ENCODE measurements at places on chromosomes 2 and 18. TPM values are rescaled to one million over a fixed set of nuclear protein-coding genes. Genes with fewer than 3 reads are reported as not detected.

ZBTB7C gene
- total RNA-seq = not detected

ITGB6 gene
- not detected for total RNA-seq

SLC4A5 gene
- not detected for total RNA-seq

ABHD1 gene
- 0.43 TPM for total RNA-seq

IL1R2 gene
- total RNA-seq = not detected

REG3G gene
- not detected for total RNA-seq

GRHL1 gene
- total RNA-seq = 0.14 TPM

ABCA12 gene
- not detected for total RNA-seq

SOS1 gene
- 22.0 TPM for total RNA-seq

TSHZ1 gene
- 0.31 TPM for total RNA-seq

KCNG3 gene
- 3.9 TPM for total RNA-seq

RNU2-63P gene
- not detected for total RNA-seq

- no peak for DNase-seq
Observed at GRCh38 chr2:26744953-26745352, 19.1 kb upstream of the SLC35F6 start.

DNA sequence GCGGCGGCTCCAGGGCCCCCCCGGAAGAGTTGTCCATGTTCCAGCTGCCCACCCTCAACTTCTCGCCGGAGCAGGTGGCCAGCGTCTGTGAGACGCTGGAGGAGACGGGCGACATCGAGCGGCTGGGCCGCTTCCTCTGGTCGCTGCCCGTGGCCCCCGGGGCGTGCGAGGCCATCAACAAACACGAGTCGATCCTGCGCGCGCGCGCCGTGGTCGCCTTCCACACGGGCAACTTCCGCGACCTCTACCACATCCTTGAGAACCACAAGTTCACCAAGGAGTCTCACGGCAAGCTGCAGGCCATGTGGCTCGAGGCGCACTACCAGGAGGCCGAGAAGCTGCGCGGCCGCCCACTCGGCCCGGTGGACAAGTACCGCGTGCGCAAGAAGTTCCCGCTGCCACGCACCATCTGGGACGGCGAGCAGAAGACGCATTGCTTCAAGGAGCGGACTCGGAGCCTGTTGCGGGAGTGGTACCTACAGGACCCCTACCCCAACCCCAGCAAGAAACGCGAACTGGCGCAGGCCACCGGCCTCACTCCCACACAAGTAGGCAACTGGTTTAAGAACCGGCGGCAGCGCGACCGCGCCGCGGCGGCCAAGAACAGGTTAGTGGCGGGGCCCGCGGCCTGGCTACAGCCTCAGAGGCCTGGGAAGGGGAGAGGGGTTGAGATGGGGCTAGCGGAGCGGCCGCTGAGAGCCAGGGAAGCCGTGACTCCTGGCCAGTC, 965 bp downstream of the SIX3 start:
- no peak for DNase-seq

GRCh38 chr2:216880509-216881184, 20.8 kb upstream of the TNP1 start:
- no peak for DNase-seq

- no peak for DNase-seq
Observed at GRCh38 chr2:45614871-45615415, 3.9 kb upstream of the SRBD1 start.

DNA sequence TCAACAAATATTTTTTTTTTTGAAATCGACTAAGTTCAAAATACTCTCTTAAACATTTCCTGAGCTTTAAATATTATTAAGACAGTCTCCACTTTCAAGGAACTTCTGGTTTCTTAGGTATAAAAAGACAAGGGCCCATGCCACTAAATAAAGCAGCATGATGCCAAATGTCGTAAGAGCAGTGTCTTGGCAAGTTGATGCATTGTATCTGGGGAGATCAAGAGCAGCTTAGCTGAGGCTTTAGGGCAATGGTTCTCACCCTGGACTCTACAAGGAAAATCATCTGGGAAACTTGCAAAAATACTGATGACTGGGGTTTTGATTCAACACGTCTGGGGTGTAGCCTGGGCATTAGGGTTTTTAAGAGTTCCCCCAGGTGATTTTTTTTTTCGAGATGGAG, 41.3 kb downstream of the COL4A3 start:
- DNase-seq = no peak

- no peak for DNase-seq
Observed at GRCh38 chr18:77876319-77876865, 626.7 kb downstream of the GALR1 start.

GRCh38 chr2:196613302-196613701, 26.2 kb upstream of the CCDC150 start:
- no peak for DNase-seq

DNA sequence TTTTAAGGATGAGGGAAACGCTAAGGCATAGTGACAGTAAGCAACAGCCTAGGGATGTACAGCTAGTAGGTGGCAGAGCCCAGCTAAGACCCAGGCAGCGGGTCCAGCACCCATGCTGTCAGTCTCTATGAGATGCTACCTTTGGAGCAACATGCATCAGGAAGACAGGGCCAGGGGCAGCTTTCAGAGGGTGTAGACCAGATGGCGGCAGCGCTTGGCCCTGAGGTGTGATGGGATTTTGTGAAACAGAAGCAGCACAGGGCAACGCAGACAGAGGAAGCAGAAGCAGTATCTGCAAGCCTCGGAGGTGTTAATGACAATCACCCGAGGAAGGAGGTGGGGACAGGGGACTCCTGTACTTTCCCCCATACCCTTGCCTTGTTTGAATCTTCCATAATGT, 43.2 kb downstream of the SDC1 start:
- no peak for DNase-seq

DNA sequence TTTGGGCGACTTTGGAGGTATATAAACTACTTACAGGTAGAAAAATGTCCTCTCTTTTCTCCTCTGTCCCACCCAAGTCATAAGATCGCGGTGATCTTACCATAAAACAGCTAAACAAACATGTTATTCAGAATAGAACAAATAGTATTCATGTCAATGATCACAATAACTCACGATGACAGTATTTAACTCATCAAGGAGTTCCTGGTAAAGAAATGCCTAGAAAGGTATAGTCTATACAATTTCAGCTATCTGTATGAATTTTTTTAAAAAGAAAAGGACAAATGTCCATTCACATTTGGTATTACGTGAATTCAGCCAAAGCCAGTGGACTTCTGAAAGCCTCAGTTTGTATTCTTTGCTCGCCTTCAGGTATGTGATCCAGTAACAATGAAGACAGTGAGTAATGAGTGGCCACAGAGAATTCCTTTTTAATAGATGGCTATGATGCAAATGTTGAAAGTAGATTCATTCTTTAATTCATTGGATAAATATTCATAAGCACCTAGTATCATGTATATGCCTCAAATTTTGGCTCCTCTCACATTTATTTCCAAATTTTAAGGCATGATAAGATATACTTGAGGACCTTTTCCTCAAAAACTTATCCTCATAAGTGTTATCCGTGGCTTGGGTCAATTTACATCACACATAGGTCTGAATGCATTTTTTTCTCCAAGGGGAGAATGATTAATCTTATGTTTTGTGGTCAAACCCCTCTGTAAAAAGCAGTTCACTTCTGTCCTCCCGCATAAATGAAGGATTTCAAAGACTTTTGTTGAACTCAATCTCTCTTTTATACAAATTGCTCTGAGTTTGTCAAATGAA, 20.3 kb downstream of the ABCB11 start:
- DNase-seq = no peak

DNA sequence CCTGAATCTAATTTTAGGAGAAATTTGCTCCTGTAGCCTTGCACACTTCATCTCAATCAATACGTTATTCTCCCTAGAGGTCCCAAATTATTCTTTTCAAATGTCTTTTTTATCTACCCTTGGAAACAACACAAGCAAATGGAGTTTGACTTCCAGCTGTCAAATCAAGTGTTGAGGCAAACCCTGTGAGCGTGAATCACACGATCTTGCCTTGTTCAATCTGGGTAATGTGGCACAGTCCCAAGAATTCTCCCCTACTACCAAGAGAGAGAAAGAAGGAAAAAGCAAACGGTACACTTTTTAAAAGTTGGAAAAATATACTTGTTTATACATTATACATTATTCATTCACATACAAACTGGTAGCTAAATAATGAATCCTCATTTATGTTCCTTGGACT, 2035.3 kb upstream of the CELF4 start:
- DNase-seq = no peak

GRCh38 chr18:9126337-9126736, 10.2 kb upstream of the ANKRD12 start:
- no peak for DNase-seq

DNA sequence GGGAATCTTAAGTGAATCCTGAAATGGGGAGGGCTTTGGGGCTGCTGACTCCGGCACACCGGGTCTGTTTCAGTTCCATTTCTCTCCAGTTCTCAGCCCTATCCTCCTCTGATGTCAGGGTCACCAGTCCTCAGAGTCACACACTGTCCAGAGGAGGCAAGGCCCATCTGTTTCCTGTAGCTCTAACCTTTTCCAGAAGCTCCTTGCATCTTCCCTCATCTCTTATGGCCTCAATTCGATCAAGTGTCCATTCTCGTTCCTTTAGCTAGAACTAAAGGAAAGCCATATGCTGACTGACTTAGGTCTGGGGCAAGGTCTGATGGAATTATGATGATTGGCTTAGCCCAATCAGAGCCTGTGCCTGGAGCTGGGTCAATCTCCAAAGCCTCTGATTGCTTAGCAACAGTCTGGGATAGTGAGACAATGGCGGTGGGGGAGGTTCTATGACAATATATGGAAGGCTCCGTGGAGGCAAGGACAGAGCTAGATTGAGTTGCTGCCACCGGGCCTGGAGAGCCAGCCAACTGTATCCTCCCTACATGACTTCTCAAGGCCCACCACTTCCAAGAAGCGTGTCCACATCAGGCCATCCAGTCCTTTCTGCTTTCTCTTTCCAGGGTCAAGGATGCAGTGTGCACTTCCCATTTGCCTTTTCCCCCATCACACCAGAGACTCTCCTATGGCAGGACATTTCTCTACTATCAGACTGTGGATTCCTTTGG, 5.2 kb downstream of the ANKRD53 start:
- DNase-seq = no peak

GRCh38 chr18:47983946-47984345, 53.5 kb upstream of the SMAD2 start:
- DNase-seq = peak; percentile 89

- no peak for DNase-seq
Observed at GRCh38 chr2:174635776-174636404, 38.3 kb upstream of the WIPF1 start.

DNA sequence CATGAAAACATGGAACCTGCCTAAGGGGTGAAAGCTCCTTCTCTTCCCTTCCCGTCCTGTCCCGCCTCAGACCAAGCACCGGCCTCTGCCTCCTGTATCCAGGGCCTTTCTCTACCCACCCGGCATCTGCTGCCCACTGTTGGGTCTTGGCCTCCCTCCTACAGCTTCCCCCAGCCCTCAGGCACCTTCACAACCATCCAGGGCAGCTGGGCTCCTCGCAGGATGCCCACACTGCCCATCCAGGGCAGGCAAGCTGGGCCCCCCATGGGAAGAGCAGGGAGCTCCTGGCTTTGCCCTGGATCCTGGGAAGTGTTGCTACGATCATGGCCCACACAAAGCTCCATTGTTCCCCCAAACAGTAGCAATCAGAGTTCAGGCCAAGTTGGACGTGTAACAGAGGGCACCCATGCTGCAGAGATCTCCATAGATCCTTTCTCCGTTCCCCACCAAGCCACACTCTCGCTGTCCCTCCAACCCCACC, 206.6 kb downstream of the NDUFA10 start:
- no peak for DNase-seq

- peak; percentile 67 for DNase-seq
Observed at GRCh38 chr2:154912215-154912614, 213.7 kb downstream of the KCNJ3 start.

DNA sequence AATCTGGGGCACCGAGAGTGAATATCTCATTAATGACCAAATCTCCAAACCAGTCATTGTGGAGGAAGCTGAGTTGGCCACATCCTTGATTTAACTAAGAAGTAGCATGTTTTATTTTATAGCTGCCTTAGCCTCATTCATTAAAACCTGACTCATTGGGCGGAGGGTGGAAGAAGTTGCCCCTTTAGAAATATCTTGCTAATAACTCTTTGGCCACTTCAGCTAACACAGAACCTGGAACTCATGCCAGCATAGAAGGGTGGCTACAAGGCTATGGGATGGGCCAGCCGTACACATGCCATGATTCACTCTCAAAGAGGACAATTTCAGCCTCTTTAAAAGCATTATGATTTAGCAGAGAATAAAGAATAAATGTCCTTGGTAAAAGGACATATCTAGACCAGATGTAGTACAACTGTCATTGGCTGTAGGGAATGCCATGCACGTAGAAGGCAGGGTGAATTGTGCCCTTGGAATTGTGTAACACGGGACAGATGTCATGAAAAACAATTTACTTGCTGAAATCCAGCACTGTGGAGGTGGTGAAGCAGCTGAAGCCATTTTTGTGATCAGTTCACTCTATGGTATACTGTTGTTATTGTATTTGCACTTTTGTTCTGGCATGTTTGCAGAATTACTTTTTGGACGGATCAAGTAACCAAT, 330.0 kb downstream of the PLCL1 start:
- DNase-seq = no peak

DNA sequence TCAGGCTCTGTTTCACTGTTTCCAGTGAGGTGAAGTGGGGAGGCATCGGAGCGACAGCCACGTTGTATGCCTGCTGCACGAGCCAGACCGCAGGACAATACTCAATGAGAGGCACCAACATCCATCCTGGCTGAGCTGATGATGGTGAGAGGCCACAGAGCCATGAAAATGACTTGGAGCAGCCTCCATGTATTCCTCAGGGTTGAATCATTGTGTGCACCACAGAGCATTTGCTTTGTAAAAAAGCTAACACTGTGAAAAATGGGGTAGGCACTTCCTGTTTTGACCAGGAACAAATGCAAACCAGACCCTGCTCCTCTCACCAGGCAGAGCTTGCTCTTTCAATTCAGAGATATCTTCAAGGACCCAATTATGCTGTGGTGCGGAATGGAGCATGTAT, 87.2 kb downstream of the LPIN1 start:
- DNase-seq = no peak

GRCh38 chr2:199777916-199778315, 73.1 kb downstream of the FTCDNL1 start:
- DNase-seq = no peak

- peak; percentile 53 for DNase-seq
Observed at GRCh38 chr18:36931106-36931505, 102.2 kb downstream of the KIAA1328 start.

DNA sequence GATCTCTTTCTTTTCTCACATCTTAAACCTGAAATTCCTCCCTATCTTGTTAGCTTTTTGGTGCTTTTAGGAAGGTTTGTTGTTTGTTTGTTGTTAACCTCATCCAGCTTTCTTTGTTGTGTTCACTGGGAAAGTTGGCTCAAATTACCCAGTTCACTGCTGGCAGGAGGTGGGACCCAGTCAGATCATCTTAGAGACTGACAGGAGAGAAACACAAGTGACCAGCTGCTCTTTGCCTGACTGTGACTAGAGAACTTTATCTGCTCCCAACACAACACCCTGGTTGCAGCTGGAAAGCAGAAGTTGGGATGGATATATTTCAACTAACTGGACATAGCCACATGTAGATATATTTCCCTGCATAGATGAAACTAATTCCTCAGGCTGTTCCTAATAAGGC, 10.0 kb downstream of the MAPK4 start:
- DNase-seq = no peak
